Activated CD4-positive, alpha-beta memory T cell treated with anti-CD3 and anti-CD28 coated beads, Interleukin-2, amount 10 ng/mL, durations not matched to agents 7 days and 5 days (primary cell): ENCODE measurements at places on chromosomes 16 and 17. TPM values are rescaled to one million over a fixed set of nuclear protein-coding genes. Genes with fewer than 3 reads are reported as not detected.

DNA sequence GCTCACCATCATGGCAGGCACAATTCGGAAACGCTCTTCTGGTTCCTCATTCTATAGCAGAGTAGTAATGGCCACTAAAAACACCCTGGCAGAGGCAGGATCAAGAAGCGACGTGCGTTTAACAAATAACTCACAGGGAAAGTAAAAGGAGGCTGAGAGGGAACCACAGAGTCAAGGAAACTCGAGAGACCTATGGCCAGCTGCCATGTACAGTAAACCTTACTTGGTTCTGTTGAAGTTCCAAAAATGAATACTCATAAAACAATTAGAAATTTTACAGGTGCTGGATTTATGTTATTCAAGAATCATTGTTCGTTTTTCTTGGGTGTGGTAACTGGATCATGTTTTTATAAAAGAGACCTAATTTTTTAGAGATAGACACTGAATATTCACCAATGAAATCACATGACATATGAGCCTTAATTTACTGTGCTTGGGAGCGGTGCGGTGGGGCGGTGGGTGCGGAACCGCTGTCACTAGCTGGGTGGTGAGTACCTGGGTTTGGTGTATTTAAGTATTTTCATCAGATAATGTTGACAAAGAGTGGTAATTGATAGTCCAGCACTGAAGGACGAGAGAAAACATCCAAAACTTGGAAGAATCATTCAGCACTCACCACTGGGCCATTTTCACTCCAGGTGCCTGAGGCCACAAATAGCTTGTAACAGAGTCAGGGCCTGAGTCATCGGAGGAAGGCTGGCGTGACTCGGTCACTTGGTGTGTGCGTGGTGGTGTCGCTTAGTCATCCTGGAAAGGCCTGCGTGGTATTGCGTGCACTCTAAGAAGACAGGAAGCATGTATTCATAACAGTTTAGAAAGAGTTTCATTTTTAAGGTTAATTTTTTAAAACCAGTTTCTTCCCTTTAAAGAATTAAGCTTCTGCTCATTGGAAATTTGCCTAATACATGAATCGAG, 135.4 kb upstream of the CHMP6 start:
- peak; percentile 94 for DNase-seq

GRCh38 chr17:382644-383533, 30.3 kb upstream of the RPH3AL start:
- DNase-seq, result no peak

DNA sequence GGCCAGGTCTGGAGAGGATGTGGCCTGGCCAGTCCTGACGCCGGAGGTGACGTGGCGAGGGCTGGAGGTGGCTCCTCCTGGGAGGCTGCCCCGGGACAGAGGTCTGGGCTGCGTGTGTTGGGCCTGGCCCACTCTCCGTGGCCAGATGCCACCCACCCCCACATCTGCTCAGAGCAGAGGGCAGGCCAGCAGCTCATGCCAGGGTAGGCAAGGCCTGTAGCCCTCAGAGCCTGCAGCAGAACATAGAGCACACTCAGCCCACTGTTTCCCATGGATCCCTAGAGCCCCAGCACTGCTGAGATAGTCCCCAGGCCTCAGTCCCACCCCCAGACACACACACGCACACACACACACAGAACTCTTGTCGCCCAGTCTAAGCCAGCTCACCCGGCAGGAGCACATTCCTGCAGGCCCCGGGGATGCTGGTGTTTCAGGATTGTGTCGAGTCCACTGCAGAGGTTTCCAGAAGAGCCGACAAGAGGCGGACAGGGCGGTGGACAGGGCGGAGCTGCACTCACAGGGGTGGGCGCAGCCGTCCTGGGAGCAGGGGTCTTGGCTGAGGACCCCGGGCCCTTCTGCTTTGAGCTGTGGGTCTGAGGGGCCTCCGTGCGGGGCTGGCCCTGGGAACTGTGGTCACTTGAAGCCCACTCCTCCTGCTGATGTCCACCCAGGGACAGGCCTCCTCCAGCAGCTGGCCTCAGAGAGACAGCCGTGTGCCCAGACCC, 33.4 kb downstream of the SOX8 start:
- DNase-seq, result no peak

DNA sequence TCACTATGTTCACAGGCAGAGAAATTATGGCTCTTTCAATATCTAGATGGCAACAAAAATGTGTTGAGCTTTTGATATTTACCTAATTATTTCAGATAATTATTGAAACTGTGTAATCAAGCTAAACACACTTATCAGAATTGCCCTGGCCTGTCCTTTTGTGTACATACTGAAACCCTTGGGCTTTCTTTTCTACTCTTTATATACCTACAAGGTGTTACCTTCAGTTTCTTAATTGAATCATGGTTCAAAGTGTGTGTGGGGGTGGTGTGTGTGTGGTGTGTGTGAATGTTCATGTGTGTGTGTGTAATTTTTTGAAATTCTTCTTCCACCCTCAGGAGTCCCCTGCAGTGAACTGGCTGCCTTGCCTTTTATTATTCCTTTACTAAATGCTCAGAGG, 506.8 kb upstream of the SOX9 start:
- no peak for DNase-seq

The NUPR1 gene
- not detected for total RNA-seq

GRCh38 chr17:70022175-70022574, 52.9 kb upstream of the KCNJ16 start:
- no peak for DNase-seq

DNA sequence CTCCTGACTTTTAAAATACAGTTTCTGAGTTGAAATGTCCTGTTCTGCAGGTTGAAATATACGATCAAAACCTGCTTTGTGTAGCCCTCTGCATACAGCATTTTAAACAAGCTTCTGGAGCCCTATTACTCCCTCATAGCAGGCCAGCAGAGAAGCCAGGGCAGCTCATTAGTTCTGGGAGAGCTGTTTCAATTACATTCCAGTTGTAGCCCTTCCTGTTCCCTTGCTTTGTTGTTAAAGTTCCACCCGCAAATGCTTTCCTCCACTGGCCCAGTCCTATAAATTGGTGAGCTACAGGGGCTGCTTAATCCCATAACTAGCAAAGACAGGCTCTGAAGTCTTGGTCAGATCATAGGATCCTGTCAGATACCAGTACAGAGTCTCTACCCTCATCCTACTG, 162.5 kb downstream of the SLC39A11 start:
- no peak for DNase-seq

The IL21R gene
- 29.5 TPM for total RNA-seq

- DNase-seq, result no peak
These were observed 11.2 kb upstream of the WFIKKN1 start for GRCh38 chr16:619476-620100.

GRCh38 chr16:14043278-14043677, 27.8 kb upstream of the MRTFB start:
- DNase-seq, result no peak

DNA sequence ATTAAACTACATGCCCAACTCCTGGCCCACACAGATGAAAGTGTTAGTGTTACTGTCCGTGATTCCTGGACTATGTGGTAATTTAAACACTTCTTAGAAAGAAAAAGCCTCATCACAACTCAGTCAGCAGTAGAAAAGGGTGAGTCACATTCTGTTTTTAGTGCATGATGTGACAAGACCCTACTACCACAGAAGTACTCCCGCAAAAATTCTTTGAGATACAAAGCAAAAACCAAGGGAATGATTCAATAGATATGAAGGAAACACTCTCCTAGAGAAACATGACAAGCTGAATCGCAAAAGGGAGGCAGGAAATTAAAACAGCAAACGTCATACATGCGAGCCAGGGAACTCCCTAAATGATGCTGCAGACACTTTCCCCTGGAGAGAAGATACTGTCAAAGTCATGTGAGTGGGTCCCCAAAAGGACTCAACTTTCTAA, 14.4 kb downstream of the SNN start:
- no peak for DNase-seq

GRCh38 chr16:87874639-87875427, 5.5 kb upstream of the SLC7A5 start:
- DNase-seq, result peak; percentile 75

DNA sequence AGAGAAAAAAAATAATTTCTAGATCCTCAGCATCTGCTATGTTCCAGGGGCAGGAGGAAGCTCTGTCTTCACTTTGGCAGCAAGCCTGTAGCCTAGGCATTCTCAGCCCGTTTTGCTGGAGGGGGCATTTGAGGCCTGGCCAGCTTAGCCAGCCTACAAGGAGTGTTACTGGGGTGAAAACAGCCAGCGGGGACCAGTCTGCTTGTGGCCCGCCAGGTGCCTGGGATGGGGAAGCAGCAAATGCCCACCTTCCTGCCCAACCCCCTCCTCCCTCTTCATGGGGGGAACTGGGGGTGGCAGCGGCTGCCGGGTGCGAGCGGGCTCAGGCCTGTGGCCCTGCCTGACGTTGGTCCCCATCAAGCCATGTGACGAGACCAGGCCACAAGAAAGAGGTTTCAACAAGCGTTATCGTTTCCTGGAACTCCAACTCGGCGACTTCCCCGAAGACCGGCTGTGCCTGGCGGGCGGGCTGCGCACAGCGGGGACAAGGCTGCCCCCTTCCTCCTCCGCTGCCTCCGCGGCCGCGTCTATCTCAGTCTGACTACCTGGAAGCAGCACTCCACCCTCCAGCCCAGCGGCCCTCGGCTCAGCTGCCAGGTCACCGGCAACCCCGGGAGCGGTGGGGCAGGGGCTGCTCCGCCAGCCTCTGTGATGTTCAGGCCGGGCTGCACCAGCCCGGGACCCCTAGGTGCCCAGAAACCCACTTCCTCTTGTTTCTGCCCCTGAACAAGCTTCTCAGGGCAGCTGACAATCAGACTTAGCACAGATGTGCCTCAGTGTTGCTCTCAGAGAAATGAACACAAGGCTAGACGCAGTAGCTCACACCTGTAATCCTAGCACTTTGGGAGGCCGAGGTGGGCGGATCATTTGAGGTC, 22.9 kb downstream of the SOCS1 start:
- peak; percentile 95 for DNase-seq

- no peak for DNase-seq
These were observed 191.0 kb upstream of the PMFBP1 start for GRCh38 chr16:72362973-72363372.
